CD4-positive, alpha-beta T cell treated with Interleukin-17A for 1 hour (primary cell): ENCODE measurements at places on chromosomes 11 and 22.
A peak's percentile ranks its signal among the peaks of the same experiment; 100 is the strongest.

DNA sequence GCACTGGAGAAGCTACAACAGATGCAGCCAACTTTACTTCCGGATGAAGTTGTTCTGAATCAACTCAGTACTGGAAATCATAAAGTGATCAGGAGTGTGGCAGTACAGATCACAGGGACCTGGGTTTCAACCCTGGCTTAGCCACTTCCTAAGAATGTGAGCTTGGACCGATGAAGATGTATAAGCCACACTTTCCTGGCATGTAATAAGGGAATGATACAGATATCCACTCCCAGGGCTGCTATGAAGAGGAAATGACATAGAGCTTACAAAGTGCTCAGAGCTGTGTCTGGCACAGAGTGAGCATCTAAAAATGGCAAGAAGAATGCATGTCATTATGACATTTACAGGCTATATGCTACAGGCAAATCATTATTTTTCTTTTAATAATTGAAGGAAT is 378.7 kb downstream of the NTM start:
- no peak for DNase-seq

DNA sequence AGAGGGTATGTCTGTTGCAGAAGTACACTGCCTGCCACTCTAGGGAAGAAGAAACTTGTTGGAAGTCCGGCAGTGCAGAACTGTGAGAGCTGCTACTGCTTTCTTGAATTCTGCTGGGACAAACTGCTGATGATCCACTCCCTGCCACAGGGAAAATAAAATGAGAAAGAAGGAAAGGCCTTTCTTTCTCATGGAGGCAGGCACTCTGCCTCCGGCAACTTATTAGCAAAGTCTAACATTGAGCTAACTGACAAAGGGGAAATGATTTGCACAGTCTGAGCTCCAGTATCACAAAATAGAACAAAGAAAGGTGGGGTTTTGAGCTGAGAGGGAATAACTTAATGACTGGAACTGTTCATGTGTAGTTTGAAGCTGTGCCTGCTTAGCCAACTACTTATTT is 134.6 kb downstream of the AASDHPPT start:
- no peak for DNase-seq

DNA sequence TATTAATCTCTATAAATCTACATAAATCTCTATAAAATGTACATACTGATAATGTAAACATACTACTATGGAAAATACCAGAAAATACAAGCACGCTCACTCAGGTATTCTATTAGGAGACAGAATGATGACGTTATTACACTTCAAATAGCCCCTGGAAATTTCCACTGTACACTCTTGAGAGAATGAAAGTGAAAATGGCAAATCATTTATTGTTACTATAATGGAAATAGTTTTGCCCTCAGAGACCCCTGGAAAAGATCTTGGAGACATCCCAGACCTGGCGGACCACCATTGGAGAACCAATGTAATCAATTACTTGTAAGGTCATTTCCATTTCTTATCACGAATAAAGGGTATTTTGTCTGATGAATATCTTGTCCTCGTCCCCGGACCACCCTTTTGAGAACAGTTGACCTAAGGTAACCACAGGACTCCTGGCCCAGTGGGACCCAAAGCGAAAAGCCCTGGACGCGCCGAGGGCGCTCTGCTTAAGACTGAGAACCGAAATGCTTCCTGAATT is 509 bp upstream of the PRRG4 start:
- DNase-seq: no peak

DNA sequence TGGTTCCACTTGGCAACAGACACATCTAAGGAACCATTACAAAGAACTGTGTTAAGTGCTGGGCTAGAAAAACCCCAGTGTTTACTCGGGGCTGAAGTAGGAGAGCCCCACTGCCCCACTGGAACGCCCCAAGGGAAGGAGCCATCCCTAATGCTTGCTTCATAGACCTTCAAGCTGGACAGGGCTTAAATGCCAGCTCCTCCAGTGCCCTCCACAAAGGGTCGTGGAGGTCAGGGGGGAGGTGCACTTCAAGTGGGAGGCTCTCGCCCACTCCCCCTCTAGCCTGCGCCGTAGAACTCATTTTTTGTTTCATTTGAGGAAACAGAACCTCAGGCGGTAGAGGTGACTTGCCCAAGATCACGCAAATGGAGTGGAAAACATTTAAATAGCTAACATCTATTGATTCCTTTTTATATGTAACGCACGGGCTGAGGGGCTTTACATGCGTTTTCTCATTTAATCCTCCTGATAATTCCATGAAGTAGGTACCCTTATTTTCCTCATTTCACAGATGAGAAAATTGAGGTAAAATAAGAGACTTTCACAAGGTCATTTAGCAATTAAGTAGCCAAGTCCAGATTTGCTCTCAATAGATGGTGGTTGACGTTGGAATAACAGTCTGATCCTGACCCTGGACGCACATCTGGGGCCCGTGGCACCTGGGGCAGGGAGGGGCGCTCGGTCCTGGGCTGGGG is 545 bp upstream of the ZDHHC13 start:
- DNase-seq: peak; percentile 22

DNA sequence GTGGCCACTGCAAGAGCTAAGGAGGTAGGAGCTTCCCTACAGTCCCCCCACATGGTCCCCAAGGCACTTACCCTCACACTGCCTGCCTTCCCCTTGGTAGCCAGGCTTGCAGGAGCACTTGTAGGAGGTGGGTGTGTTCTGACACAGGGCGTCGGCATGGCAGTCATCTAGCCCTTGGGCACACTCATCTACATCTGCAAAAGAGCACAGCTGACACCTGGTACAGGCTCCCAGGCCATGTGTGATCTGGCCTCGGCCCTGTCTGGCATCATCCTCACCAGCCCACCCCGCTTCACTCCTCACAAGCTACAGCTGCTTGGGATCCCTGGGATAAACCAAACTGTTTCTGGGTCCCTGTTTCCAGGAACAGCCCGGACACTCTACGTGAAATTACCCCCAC is 1.8 kb downstream of the SCUBE2 start:
- no peak for DNase-seq

DNA sequence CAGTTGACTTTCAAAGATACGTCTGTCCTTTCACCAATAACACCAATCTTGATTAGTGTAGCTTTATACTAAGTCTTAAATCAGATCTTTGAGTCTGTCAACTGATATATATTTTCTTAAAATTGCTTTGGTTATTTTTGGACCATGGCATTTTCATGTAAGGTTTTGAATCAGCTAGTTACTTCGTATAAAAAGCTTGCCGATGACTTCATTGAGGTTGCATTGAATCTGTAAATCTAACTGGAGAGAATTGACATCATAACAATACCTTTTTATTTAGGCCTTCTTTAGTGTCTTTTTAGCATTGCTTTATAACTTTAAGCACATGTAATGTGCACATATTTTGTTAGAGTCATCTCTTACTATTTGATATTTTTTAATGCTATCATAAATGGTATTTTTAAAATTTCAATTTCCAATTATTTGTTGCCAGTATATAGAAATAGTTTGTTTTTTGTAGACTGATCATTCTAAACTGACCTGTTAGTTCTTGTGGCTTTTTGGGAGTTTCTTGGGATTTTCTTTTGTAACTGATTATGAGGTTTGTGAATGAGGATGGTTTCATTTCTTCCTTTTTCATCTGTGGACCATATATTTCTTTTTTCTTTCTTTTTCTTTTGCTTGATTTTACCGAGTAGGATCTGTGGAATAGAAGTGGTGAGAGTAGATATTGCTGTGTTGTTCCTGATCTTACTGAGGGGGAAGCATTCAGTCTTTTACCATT is 61.4 kb downstream of the DDX10 start:
- DNase-seq: no peak

DNA sequence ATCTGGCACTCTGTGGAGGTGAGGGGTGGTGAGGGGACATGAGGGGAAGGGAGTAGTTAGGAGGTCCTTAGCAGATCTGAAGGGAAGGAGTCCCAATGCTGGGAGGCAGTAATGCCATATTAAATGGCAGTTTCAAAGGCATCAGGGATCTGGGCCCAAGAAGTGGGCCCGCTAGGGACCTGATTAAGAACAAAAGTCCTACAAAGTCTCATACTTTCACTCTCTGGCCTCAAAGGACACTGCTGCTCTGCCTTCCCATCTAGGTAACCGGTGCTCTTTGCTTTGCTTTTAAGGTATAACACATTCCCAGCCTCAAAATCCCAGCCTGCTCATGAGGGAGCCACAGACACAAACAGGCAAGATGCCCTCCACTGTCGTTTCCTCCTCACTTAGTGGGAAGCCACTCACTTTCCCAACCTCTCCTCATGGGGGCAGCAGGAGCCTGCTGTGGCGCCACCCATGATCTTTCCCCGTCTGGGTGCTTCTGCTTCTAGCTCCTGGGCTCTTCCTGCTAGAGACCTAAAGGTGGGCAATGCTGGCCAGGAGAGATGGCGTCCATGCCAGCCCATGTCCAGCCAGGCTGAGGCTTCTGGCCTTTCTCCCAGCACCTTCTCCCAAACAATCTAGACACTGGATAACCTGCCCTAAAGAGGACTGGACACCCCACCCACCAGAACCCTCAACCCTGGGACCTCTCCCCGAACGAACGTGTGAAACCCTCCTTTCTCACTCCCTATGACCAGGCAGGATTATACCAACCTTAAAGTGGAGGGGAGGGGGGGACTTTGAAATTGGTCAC is 68.3 kb downstream of the PLEKHA7 start:
- DNase-seq: peak; percentile 34

GRCh38 chr22:30830907-30831306 is 136.2 kb downstream of the OSBP2 start:
- no peak for DNase-seq

- no peak for DNase-seq
Measured at GRCh38 chr22:47174096-47174495, 411.6 kb downstream of the TBC1D22A start.

DNA sequence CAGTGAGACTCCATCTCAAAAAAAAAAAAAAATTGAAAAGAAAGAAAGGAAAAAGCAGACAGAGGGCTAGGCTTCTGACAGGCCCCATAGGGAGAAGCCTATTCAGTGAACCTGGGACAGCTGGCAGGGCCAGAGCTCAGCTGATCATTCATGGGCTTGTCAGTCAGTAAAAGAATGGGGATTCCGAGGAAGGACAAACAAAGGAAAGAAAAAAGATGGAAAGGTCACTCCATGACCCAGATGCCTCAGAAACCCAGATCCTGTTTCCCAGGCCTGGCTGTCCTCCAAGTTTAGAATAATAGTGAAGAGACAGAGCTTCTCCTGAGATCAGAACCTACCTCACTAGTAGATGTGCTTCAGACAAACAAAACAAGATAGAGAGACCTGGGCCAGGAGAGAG is 34.3 kb upstream of the ASPHD2 start:
- DNase-seq: no peak
